H1 (cell line): ENCODE measurements at places on chromosomes 12 and 14.

DNA sequence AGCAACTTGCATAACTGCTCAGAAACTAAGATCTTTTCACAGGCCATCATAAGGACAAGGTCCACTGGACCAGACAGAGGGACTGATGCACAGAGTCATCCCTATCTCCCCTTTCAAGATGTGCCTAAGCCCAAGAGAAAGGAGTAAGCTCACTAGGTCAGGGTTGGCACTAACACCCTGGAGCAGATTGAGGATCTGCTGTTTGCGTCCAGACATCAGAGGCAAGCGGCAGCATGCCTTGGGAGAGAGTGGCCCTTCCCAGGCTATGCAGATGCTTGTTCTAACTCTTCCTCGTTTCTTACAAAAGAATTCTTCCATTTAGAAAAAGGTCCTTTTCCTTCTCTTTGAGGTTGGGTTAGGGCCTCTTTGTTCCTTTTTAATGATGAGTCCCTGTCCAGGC is 187.2 kb downstream of the KCNA5 start:
- no peak overlapping the region for H3K27ac ChIP-seq
- no peaks in the 10 kb centered on the region for H3K27me3 ChIP-seq
- no peak overlapping the region for H3K4me3 ChIP-seq
- no peaks in the 10 kb centered on the region for H3K4me1 ChIP-seq
- no peak for DNase-seq
- H3K36me3 ChIP-seq: no peaks in the 10 kb centered on the region

DNA sequence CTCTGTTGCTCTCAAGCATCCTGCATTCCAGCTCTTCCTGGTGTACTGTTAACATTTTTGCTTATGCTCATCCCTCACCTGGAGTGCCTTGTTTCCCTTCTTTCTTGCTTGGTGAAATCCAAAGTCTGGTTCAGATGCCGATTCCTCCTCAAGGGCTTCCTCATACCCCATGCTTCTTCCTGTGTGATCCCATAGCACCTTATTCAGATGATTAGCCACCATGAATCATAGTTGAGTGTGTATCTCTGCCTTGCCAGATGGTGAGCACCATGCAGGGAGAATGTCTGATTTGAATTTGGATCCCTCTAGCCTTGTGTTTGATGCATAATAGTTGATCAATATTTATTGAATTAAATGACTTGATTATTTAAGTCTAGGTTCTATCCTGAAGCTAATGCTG is 39.4 kb upstream of the ANO4 start:
- H3K4me1 ChIP-seq: no peaks in the 10 kb centered on the region
- no peak overlapping the region for H3K4me3 ChIP-seq
- DNase-seq: no peak
- no peak overlapping the region for H3K27ac ChIP-seq

DNA sequence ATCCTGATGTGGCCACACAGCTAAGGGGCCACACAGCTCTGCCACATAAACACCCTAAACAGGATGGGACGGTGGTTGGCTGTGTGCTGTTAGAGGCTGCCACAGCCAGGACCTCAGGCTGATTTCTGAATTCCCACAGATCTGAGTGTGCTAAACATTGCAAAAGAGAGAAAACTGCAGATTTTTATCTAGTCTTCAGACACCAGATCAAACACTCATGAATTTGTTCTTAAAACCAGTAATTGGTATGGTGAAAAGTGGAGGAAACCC is 190.7 kb downstream of the MON2 start:
- H3K4me1 ChIP-seq: peaks cover 61% of the 10 kb centered on the region
- no peak overlapping the region; the same call in 1 of the 2 replicates for H3K4me3 ChIP-seq
- no peak overlapping the region for H3K27ac ChIP-seq
- DNase-seq: no peak

- peaks cover 3% of the 10 kb centered on the region for H3K4me1 ChIP-seq
- no peak overlapping the region for H3K4me3 ChIP-seq
- no peak for DNase-seq
- H3K36me3 ChIP-seq: no peaks in the 10 kb centered on the region
- H3K27ac ChIP-seq: no peak overlapping the region
- peaks cover 7% of the 10 kb centered on the region; the same call in 1 of the 2 replicates for H3K27me3 ChIP-seq
Observed at GRCh38 chr14:76348898-76349297, 27.0 kb upstream of the ESRRB start.
